NCI-H2107 (cell line): ENCODE measurements at places on chromosomes 2 and 18.

GRCh38 chr18:57859314-57859713 is 56.2 kb upstream of the ATP8B1 start:
- DNase-seq: no peak

DNA sequence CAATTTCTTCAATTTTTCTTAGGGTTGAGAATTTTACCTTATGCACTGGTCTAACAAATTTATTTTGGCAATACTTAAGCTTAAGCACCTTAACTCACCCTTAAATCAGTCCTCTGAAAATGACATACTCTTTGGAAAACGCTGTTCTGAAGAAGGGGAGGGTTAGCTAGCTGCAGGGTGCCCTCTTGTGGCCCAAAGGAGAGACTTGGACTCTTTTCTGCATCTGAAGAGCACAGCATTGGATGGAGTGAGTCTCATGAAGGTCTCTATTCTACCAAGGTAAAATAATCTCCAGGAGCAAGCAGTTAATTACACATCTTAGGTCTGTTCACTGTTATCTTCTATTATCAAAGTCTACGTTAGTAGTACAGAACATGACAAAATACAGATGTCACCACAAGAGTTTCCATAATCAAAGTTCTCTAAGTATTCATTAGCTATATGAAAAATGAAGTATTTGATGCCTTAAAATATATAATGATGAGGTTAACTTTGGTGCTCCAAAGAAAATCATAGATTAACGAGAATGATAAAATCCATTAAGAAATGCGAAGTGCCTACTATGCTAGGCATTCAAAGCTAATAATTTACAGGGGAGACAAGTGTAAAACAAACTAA is 24.4 kb downstream of the PUM2 start:
- DNase-seq: no peak

- DNase-seq: no peak
Measured at GRCh38 chr2:34831096-34831495, 1232.0 kb upstream of the FAM98A start.

- no peak for DNase-seq
Measured at GRCh38 chr2:58769864-58770234, 528.7 kb upstream of the FANCL start.

- no peak for DNase-seq
Measured at GRCh38 chr2:96864343-96865091, 5.4 kb downstream of the SEMA4C start.

GRCh38 chr2:65057054-65057375 is 799 bp downstream of the CEP68 start:
- DNase-seq: no peak

GRCh38 chr18:44909191-44909719 is 228.6 kb downstream of the SETBP1 start:
- no peak for DNase-seq

GRCh38 chr2:178998539-178998938 is 51.4 kb downstream of the CCDC141 start:
- no peak for DNase-seq

- DNase-seq: no peak
Measured at GRCh38 chr18:8366656-8367055, 242.6 kb upstream of the RAB12 start.

GRCh38 chr18:23631746-23632145 is 31.0 kb downstream of the ANKRD29 start:
- DNase-seq: no peak

DNA sequence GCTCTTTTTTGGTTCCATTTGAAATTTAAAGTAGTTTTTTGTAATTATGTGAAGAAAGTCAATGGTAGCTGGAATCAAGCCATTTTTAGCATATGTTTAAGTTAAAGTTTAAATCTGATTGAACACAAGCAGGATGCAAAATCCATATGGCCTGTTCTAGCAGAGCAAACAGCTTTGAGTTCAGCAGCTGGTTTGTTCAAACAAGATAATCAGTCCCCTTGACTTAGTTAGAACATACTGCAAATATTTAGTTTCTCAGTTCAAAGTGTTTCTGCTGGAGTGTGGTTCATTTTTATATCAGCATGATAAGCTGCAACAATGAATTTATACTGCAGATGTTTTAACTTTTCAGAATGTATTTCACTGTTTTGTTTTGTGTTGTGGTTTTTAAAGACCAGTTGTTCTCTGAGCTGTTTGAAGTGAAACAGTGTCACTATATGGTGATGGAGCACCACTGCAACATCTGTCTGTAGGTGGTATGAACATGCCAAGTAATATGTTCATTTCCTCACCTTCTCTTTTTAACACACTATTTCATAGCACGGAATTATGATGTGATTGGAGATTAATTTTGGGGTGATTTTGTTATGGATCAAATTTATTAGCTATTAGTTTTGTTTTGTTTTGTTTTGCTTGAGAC is 125.3 kb downstream of the COL4A4 start:
- DNase-seq: no peak

GRCh38 chr18:48925491-48925780 is 25.3 kb downstream of the SMAD7 start:
- DNase-seq: no peak

GRCh38 chr2:229089776-229090175 is 181.3 kb downstream of the PID1 start:
- peak; percentile 29 for DNase-seq

DNA sequence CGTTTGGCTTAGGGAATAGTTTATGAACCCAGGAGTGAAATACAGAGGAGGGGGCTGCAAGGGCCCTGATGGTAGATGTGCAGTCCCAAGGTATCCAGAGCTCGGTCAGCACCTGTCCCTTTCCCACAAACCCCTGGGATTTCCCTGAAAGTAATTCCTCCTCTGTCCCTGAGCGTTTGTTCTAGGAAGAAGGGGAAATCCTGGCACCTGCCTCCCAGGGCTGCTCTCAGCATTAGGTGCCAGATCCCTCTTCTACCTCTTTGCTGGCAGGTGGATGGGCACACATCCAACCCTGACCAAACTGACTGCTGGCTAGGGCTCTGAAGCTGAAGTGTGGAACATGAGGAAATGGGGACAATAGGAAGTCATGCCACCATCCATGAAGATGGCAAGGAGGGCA is 824.0 kb downstream of the SLC4A3 start:
- peak; percentile 7 for DNase-seq

- DNase-seq: no peak
Measured at GRCh38 chr18:21391074-21391673, 149.1 kb downstream of the GREB1L start.

DNA sequence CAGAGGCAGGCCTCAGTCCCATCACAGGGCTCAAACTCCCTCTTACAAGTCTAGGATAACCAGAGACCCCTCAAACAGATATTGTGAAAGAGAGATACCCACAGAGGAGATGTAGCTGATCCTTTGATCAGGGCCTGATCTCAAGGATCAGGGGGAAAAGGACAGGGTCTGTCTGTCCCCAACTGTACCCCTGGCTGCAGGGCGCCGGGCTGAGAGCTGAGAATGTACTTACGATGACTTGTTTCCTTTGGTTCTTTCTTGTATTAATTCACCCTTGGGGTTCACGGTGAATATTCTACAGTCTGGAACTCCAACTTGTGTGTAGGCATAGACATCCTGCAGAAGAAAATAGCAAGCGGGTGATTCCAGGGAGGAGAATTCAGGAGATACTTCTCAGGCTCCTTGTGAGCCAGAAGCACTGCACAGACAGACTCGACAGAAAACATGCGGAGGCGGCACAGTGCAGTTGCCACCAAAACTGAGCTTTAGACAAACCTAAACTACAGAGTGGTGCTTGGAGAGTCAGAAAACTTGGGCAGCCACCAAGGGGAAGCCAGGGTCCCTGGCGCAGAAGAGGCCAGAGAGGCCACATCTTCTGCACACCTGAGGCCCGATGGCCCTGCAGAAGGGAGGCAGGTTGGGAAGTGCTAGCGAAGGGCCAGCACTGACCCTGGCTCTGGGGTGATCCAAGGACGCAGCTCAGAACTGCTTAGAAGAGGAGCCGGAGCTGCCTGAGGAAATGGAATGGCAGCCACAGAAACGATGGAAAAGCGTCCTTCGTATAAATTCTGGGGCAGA is 73.9 kb downstream of the EMILIN2 start:
- no peak for DNase-seq
